ENCODE measurements at places on chromosomes 5 and 9. TPM values are rescaled to one million over a fixed set of nuclear protein-coding genes. Genes with fewer than 3 reads are reported as not detected.

DNA sequence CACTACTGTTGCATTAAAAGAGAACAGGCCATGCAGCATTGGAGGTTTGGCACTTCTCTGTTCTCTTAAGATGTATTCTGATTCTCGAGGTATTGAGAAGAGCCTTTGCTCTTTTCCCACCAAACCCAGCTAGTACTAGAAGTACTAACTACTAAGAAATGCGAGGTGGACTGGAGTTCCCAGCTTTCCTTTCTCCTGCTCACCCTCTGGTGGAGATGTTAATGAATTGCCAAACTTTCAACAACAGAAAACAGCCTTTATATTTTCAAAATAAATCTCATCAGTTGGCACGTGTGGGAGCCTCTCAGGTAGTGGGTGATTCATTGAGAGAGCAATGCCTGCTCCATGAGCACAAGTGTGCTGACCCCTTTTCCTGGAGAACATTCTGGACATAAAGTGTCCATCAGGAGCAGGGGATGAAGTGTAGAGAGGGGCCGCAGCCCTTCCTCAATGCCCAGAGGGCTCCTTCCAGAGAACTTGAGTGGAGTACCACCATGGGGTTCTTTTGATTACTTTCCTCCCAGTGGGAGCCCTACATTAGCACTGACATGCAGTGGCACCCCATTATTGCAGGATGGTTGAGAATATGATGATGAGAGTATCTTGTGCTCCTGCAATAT is 45.7 kb downstream of the TMEM174 start:
- no peak for DNase-seq

DNA sequence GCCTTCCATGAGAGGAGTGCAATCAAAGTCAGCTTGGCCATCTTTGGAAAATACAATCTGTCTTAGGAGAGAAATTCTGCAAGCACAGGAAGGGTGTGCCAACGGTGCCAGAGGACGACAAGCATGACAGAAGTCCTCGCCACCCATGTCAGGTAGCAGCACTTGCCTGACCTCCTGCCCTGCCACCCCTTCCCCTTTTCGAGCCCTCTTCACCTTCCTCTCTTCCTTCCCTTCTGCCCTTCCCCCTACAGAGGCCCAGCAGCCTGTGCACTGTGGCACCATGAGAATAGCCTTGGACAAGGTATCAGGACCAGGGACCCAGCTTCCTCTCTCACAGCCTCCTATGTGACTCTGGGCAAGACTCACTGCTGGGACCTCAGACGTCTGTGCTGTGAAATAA is 5.3 kb upstream of the UBE2QL1 start:
- no peak for DNase-seq

DNA sequence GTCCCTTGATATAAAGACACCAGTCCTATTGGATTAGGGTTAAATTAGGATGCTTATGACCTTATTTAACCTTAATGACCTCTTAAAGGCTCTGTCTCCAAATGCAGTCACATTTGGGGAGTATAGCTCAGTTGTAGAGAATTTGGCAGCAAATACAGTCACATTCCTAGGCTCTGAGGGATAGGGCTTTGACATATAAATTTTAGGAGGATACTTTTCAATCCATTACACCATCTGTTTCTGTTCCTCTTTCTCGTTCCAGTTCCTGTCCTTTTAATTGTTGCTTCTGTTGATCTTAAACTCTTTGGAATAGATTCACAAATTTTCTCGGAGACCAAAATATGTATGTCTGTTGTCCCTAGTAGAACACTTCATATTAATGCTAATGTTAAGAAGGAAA is 390.0 kb upstream of the PCSK5 start:
- no peak for DNase-seq

DNA sequence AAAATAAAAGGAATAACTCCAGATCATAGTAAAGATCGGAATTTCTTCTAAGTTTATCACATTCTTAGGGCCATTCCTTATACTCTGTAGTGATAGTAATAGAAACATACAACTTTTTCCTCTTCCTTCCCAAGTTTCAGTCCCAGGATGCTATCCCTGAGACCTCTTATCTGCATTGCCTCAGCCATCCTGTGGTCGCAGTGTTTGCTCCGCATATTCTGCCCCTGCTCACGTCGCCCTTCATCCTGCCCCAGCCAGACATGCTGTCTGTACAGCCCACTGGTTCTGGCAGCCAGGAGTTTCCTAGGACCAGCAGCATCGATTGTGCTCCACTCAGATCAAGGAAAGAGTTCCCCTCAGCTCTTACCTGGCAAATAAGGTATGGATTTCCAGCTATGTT is 132.7 kb upstream of the ERCC6L2 start:
- no peak for DNase-seq

GRCh38 chr5:139912158-139912557 is 116.5 kb downstream of the PSD2 start:
- DNase-seq: no peak

DNA sequence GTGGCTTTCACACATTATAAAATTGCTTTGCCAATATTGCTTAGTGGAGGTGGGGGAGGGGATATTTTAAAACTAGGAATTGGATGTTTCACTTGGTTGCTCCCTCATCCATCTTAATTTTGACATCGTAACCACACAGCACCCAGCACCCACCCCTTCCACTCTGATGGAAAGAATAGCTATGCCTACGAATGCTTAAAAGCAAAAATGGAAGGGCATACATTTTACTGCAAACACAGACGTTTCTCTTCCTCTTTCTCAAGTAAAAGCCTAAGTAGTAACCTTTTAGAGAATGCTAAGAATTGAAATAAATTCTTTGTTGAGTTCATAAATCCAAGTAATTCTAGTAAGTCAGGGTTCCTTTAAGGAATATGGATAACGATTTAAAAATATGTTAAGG is 69.9 kb downstream of the JAKMIP2 start:
- DNase-seq: no peak

The GDNF gene
- total RNA-seq: not detected

Data from cerebellum (tissue), 4 donors.